ENCODE measurements at places on chromosomes 12 and 14.

GRCh38 chr14:59705866-59706265, 129.3 kb upstream of the CCDC175 start:
- DNase-seq, result no peak

- DNase-seq, result no peak
These were observed 27.6 kb downstream of the CACNA2D4 start for GRCh38 chr12:1890810-1891209.

DNA sequence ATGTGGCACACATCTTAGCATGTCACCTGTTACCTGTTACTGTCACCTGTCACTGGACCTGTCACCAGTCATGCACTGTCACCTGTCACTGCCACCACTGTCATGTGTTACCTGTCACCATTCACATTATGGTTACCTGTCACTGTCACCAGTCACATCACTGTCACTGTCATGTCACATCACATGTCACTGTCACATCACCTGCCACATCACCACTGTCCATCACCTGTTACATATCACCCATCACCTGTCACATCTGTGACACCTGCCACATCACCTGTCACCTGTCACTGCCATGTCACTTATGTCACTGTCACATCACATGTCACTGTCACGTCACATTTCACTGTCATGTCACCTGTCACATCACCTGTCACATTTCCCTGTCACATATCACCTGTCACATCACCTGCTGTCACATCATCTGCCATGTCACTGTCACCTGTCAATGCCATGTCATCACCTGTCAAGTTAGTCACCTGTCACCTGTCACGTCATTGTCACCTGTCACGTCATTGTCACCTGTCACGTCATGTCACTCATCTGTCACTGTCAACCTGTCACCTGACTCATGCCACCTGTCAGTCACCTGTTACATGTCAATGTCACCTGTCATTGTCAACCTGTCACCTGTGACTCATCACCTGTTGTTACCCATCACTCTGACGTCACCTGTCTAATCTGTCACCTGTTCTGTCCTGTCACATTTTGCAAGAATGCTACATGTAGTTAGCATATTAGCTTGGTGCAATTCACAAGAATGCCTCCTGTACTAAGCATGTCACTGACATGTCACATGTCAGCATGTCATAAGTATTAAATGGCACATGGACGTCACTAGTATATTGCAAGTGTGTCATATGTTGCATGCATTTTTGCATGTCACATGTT, 29.0 kb upstream of the TESC start:
- DNase-seq, result no peak

- no peak for DNase-seq
These were observed 59.9 kb downstream of the SLC6A12 start for GRCh38 chr12:154058-154457.

GRCh38 chr12:62211510-62211909, 48.7 kb upstream of the USP15 start:
- no peak for DNase-seq

DNA sequence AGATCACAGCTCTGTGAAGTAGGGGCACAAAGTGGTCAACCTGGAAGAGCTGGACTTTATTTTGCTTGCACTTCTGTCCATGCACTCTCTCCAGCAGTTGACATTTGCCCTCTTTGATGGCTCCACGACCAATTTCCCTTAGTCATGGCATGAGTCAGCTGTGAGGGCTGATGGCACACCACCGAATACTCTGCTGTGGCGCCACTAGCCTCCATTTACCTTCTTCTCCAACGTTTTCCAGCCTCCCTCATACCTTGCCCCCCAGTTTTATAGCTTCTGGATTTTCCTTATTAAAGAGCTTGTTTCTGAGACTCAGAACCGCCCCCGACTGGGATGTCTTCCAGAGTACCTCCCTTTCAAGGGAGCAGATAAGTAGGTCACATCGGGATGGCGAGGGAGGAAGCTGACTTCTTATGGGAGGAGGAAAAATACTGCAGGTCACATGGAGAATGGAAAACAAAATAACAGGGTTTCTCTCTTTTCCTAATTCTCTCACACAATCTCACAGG, 17.6 kb downstream of the NINJ2 start:
- DNase-seq, result no peak

DNA sequence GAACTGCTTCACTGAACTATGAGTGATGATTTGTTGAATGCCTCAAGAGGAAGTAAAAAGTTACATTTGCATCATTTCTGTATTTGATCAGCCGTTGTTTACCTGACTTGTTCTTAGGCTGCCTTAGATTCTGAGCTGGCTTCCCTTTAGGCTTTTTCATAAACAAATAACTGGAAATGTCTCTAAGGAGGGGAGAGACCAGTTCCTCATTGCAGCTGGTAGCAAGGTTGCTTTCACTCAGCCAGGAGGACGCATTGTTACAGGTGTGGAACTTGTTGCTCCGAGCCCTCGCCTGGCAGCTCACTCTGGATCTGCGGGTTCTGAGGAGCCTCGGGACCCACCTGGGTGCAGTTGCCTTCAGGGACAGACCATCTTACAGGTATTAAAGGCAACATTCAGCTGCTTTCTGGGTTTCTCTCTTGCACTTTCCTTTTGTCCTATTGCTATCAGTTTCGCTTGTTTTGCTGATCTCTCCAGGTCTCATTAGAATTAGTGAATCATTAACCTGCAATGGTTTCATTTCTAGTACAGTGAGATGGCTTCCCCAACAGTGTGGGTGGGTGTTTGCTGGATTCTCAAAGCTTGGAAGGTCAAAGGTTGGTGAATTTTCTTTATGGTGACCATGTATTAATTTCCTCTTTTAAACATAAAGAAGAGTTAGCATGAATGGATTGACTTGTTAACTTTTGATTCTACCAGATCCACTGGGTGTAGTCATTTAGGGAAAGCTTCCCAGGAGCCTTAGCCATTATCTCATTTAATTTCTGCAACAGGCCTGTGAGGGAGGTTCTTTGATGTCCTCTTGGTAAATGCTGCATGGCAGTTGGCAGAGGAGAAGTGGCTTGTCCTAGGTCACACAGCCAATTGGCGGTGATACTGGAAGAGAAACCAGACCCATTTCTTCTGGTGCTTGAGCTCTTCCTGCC, at the start of gene PLEKHG7:
Gene PLEKHG7, plus strand, starts transcription at position 236 of the 926 bp plus-strand sequence. CDS start 3,643 bp downstream, outside the sequence.
- DNase-seq, result no peak

Measured in stimulated activated CD8-positive, alpha-beta memory T cell treated with anti-CD3 and anti-CD28 coated beads, Interleukin-7, amount 100 ng/mL, for 1 hour (primary cell).